Stimulated activated CD4-positive, alpha-beta T cell treated with anti-CD3 and anti-CD28 coated beads, TNF-alpha, amount 100 ng/mL, for 4 hours (primary cell): ENCODE measurements at places on chromosomes 11 and 22.
A peak's percentile ranks its signal among the peaks of the same experiment; 100 is the strongest.

GRCh38 chr11:8728563-8728962 is 46.0 kb downstream of the RPL27A start:
- DNase-seq: no peak

DNA sequence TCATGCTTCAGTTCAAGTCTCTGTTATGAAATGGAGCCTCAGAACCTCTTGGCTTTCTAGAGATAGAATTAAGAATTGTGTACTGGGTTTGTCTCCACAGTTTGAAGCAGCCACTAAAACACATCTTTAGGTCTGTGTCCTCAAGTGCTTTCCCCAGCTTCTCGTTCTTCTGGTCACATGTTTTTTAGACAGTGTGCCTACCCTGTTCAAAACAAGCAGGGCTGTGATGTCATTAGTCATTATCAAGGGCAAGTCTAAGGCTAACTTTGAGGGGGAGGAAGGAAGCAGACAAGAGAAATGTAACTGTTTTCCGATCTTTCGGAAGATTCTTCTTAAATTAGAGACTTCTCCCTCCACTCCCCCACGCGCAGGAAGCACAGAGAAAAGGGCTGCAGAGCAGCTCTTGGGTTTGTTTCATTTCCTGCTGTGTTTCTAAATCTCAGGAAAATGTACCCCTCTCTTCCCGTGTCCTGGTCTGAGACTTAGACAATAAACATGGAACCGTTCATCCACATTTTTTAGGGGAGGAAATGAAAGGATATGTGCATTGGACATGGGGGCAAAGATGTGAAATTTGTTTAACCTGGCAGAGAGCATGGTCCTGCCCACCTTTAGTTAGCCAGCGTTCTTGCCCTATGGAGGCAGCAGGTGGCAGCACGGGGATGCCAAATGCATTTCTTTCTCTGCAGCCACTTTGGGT is 3.1 kb downstream of the AKIP1 start:
- DNase-seq: peak; percentile 22

DNA sequence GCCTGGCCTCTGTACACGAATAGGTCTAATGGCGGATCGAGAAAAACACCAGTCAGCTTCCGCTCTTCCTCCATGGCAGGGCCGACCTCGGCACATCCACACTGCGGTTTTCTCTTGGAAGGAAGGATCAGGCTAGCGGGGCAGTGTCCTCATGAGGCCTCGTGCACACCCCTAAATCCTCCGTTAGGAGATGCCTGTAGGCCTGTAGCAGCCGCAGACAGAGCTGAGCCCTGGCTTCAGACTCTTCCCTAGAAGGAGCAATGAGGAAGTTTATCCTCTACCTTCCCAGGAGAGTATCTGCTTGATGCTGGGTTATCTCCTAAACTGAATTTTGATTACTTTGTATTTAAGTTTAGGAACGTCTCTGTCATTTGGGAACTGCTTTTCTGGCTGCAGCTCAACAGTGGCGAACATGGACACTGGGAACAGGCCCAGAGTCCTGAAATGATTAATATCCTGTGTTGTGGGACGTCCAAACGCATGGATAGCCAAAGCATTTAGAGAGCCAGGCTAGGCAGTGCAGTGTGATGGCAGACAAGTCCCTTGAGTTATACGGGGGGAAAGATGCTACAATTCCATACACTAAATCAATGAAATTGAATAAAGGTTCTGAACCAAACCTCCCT is 16.5 kb upstream of the BMAL1 start:
- DNase-seq: no peak

DNA sequence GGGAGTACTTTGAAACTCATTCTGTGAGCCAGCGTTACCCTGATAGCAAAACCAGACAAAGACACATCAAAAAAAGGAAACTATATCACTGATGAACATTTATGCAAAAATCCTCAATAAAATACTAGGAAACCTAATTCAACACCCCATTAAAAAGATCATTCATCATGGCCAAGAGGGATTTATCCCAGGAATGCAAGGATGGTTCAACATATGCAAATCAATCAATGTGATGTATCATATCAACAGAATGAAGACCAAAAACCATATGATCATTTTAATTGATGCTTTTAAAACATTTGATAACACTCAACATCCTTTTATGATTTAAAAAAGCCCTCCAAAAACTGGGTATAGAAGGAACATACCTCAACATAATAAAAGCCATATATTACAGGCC is 19.8 kb downstream of the RRP8 start:
- no peak for DNase-seq

DNA sequence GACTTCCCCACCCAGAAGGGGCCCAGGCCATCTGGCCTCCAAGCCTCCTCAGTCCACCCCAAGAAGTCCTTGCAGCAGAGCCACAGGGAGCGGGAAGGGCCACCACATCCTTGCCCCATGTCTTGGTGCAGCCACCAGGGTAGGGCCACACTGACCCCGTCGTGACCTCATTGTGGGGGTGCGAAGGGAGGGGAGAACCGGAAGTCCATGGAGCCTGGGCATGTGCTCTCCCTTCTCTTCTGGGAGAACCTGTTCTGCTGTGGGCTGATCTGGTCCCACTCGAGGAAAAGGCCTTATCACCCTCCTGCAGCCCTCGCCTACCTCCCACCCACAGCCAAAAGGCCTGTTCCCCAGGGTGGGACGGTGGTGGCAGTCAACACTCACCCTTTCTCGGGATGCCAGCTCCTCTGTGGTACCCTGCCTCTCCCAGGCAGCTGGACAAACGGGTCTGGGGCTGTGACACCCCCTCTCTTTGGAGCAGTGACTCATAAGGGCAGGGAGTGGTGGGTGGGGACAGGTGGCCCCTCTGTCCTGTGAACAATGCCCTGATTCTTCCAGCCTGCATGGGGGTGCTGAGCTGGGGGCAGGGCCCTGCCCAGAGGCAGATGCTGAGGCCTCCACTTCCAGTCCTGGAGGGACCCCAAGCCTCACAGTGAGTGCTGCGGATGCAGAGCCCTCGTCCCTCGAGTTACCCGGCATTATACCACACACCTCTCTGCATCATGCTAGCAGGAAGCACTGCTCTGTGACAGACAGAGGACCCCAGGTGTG is 14.6 kb upstream of the CTSD start:
- no peak for DNase-seq

GRCh38 chr11:25655636-25656035 is 676.3 kb upstream of the ANO3 start:
- DNase-seq: no peak

- no peak for DNase-seq
Observed at GRCh38 chr11:8604078-8604723, 10.2 kb upstream of the STK33 start.

DNA sequence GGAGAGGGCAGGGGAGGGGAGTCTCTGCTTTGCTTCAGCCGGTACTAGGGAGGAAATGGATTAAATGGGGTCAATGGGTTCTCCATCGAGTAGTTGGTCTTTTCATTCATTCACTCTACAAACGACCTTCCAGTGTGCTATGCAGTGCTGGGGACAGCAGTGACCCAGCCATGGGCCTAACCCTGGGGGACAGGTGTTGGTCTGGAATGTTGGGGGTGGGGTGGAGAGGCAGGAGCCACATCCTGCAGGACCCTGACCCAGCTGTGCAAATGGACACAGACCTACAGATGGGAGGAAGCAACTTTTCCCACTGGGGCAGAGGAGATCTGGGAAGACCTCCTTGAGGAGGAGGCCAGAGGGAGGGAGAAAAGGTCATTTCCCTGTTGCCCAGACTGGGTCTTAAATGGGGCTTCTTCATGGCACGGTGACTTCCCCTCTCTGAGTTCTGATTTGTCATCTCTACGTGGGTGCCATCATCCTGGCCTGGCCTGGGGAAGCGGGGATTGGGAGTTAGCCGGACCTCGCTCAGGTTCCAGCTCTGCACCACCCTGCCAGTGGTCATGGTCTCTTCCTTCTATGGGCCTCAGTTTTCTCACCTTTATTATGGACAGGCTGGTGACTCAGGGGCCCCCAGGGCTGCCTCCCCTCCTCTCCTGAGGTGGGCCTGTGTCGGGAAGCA is 2.0 kb downstream of the CYTH4 start:
- DNase-seq: no peak

- no peak for DNase-seq
Observed at GRCh38 chr11:14445542-14446530, 53.8 kb downstream of the COPB1 start.

DNA sequence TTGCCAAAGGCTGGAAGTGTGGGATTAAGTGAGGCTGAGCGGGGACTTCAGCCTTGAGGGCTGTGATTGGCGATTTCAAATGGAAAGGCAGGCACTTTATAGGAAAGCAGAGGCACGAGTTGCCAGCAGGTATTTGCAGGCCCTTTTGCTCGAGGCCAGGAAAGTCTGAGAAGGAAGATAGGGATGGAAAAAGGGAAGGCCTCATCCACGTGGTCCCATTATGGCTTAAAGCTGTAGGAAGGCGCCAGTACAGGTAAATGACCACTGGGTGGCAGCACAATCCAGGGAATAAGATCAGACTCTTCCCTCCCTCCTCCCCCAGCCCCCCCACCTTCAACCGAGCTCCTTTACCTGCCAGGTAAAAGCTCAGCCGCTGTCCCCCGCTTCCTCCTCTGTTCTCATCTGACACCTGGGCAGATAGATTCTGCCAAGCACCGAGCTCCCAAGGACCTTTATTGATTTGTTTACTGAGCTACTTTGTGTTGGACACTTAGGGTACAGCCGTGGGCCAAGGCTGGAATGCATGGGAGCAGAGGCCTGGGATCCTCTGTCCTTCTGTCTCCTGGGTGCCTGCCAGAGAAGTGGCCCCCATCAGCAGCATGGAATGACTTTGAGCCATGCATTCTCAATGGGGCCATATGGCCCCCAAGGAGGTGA is 7.5 kb downstream of the P2RX3 start:
- peak; percentile 63 for DNase-seq

GRCh38 chr11:121460941-121461514 is 8.3 kb upstream of the SORL1-AS1 start:
- DNase-seq: no peak

DNA sequence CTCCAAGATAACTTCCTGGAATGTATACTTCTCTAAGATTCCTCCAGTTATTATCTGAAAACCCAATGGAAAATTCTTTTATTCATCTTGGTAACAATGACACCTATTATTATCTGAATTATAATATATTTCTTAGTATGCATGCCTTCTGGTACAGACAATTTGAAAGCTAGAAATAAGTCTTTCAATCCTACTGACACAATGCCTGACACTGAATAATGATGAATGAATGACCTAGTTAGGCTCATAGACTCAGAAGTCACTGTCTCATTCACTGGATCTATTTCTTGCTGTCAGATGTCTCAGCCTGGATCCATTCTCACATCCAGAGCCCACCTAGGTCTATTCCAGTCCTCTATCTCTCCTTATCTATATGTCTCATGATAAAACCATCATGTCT is 1126.7 kb upstream of the CCDC90B start:
- no peak for DNase-seq

DNA sequence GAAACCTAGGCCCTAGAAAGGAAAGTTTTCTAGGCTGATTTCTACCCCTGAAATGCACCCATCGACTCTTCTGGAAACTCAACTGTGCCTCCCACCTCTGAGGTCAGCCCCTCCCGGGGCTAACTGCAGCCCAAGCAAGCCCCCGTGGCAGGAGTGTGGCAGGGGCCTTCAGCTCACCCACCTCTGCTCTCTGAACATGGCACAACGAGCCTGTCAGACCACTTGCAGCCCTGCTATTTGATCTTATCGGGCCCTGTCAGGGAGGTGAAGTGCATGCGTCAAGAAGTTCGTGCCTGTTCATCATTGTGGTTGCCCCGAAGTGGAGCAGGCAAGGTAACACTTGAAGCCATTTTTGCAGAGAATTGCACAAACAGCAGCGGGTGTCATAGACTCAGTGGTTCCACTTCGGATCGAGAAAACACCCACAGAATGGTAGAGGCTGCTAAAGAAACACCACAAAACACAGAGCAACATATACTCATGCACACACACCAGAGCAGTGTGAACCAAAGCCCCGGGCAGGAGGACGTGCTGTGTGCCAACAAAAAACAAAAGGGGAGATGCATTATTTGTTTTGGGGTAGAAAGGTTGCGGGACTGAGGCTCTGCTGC is 262.7 kb downstream of the ETS1 start:
- DNase-seq: peak; percentile 49

DNA sequence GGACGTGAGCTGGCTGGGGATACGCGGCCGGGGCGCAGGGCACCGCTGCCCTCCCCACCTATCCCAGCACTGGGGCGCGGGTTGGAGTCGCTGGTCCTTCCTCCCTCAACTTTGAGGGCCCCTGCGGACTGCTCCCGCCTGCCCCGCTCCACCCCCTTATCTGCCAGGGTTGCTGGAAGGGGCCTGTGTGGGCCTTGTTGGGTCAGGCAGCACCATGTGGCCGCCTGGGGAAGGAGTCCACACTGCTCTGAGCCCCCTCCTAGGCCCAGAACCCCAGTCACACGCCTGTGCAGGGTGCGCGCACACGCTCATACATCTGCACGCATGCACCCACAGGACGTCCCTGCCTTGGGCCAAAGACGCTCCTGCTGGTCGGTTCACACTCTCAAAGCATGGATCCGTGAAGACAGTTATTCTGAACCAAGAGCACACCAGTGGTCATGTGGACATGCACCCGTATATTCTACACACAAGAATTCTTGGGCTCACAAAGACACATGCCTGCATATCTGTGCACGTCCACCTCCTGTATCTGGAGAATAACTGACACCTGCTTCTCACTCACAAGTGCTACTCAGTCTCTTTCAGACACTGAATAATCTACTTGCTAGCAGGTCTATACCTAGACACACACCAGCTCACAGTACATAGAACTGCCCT is 710 bp downstream of the TUB start:
- no peak for DNase-seq

DNA sequence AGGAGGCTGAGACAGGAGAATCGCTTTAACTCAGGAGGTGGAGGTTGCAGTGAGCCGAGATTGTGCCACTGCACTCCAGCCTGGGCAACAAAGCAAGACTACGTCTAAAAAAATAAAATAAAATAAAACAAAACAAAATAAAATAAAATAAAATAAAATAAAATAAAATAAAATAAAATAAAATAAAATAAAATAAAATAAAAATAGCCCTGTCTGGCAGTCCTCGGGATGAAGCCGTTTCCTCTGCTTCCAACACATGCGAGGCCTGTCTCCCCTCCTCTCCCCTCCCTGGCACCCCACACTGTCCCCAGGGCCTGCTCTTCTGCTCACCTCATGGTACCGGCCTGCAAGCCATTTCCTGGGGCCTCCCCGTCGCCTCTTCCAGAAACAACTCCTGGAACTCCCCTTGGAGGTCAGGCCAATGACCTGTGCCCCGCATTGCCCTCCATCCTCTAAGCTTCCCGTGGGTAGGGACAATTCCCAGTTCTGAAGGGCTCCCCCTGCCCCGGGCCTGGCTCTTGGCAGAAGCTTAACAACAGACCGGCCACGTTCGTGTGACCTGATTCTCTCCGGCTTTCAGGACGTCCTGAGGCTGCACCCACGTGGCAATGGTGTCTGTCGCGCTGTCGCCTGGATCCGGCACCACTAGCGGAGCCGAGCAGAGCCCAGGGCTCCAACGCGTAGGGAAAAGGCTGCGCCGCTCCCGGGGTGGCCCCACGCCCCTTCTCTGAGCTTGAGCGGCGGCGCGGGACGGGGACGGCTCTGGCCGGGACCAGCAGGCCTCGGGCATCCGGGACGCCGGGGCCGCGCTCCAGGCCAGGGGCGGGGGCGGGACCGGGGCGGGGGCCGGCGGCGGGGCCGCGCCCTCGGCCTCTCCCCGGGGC is 456 bp upstream of the PARVB start:
- no peak for DNase-seq

GRCh38 chr11:86673872-86674750 is 1.7 kb upstream of the ME3 start:
- DNase-seq: no peak

- no peak for DNase-seq
Observed at GRCh38 chr11:35112846-35113105, 26.2 kb upstream of the CD44 start.
